ENCODE measurements at places on chromosomes 11 and 22.

- DNase-seq: no peak
These were observed 15.8 kb downstream of the P2RY2 start for GRCh38 chr11:73233692-73234470.

- DNase-seq: peak; percentile 86
These were observed 1.1 kb upstream of the CD6 start for GRCh38 chr11:60970369-60970774.

GRCh38 chr11:79261684-79262083, 179.1 kb downstream of the TENM4 start:
- no peak for DNase-seq

DNA sequence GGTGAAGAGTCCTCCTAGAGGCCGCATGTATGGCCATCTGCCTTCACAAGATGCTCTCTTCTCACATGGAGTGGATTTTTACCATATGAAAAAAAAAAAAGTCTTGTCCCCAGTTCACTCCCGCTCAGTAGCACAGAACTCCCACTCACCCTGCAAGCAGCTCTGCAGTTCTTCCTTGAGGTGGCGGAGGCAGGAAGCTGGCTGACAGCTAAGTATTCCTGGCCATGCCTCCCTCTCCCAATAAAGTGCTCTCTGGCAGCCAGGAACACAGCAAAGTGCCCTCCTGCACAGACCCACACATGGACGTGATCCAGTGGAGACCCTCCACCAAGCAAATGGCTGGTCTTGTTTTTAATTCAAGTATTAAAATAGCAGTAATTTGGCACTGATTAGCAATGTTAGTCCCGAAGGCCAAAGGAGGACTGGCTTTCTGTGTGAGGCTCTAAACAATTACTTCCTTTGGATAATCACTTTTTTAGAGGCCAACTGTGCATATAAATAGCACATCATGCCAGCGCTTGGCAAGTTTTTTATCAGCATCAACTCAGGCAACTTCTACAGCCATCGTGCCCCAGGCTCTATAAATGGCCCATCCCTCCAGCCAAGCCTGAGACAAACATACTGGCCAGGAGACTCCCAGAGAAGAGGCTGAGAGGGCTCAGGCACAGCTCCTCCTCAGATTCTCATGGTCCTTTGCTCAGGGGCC, 413.6 kb downstream of the OPCML start:
- no peak for DNase-seq

DNA sequence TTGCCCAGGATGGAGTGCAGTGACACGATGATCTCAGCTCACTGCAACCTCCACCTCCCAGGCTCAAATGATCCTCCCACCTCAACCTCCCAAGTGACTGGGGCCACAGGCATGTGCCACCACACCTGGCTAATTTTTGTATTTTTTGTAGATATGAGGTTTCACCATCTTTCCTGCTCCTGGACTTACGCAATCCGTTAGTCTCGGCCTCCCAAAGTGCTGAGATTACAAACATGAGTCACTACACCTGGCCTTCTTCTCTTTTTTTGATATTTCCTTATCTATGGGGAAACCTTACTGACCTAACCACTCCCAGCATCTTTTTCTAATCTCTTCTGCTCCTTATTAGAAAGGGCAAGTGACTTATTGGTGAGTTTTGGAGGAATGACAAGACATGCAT, 121.7 kb upstream of the CHORDC1 start:
- no peak for DNase-seq

DNA sequence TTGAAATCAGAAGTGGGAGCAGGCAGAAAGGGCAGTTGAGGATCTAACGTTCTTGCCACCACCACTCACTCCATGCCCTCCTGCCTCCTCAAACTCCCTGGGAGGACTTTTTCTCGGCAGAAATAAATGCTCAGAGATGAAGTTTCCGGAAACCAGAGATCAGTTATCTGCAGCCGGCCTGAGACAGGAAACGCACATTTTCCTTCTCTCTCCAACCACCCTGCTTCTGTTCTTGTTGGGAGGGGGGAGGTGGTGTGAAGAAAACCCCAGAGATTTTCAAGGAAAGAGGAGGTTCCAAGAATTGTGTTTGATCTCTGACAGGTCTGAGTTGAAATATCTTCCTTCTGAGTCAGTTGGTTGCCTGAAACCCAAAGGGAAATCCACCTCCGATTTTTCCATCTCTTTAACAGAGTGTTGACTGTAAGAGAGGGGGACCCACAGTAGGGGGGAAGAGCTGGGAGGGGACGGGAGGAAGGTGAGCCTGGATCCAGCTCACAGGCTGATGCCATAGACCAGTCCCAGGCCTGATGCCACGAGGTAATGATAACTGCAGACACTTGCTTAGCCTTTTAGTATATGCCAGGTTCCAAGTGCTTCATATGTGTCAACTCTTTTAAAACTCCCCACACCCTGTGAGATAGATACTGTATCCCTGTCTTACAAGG, 100.8 kb downstream of the TRAF6 start:
- DNase-seq: no peak

DNA sequence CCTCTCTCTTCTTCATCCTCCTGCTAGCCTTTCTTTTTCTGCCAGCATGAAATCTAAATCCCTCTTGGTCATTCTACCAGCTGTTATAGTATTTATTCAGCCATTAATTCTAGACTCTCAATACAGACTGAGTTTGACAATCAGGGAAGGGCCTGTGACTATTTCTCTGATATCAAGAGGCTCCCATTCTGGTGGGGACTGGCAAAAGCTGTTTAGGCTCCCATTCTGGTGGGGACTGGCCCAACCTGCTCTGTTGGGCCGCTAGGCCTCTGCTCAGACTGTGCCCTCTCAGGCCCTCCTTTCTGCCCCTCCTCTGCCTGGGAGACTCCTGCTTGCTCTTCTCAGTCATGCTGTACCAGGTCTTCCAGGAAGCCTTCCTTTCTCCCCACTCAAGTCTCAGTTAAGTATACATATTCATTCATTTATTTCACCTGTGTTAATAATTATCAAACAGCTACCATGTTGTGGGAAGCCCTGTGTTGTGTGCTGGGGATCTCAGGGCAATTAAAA, 323.7 kb upstream of the NARS2 start:
- DNase-seq: no peak

DNA sequence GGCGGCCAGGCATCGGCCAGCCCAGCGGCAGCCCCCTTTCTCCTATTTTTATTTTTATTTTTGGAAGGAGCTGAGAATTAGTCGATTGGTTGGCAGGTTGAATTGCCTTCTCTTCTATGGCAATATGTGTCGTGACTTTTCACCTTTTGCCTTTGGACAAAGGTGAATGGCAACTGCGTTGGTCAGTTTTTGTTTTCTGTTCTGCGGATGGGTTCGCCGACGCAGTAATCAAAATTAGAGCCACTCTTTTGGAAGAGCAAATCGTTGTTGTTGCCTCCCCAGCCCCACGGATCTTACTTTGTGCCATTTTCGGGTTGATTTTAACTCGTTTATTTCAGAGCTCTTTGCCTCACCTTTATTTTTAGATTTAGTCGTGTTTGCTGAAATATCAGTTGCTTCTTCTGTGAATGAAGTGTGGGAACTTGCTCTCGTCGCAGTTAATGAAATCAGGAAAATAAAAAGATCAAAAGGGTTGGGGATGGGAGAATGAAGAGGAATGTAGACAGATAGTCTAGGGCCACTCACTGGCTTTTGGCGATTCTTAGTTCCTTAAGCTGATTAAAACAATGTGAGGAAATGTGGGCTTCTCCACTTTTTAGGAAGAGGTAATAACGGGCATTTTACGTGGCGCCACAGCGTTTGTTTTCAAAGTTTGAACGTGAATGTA, 1.6 kb downstream of the CECR2 start:
- DNase-seq: no peak

GRCh38 chr22:44577391-44578109, 79.5 kb upstream of the RTL6 start:
- DNase-seq: no peak

DNA sequence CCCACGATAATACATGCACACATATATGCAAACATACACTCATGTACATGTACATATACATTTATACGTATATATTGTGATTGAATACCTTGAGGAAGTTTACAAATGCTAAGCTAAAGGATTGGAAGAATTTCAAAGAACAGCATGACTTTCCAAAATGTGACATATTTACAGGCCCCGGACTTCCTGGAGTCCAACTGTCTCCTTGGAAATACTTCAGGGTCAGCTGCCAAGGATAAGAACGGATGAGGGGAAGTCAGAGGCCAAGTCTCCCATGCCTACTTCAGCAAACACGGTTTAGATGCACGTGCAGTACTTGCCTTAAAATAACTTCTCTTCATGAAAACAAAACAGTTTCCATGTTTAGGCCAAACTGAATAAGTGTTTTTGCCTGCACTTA, 213.6 kb downstream of the DYNC2H1 start:
- no peak for DNase-seq

- no peak for DNase-seq
These were observed 74.2 kb downstream of the ZBTB16 start for GRCh38 chr11:114133548-114134329.

GRCh38 chr11:13376838-13377237, 86.2 kb downstream of the BTBD10 start:
- no peak for DNase-seq

- DNase-seq: no peak
These were observed 348.7 kb downstream of the ETS1 start for GRCh38 chr11:128238521-128239265.

- no peak for DNase-seq
These were observed 4.9 kb downstream of the OVOL1 start for GRCh38 chr11:65791719-65792213.

DNA sequence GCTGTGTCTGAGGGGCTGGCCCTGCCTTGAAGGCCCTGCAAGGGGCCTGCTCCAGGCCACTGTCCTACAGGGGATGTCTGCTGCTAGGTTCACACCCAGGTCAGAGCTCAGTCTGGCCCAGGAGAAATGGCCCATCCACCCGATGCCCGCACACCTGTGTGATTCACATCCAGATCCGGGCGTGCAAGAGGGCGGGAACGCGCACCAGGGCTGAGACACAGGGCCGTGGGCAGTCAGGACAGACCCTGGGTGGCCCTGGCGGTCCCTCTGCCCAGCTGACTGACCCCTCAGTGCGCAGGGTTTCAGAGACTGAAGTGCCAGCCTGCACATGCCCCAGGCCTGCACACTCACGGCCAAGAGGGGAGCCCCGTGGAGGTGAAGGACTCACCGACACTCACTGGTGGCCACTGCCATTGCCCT, 7.4 kb downstream of the TOLLIP start:
- DNase-seq: no peak

DNA sequence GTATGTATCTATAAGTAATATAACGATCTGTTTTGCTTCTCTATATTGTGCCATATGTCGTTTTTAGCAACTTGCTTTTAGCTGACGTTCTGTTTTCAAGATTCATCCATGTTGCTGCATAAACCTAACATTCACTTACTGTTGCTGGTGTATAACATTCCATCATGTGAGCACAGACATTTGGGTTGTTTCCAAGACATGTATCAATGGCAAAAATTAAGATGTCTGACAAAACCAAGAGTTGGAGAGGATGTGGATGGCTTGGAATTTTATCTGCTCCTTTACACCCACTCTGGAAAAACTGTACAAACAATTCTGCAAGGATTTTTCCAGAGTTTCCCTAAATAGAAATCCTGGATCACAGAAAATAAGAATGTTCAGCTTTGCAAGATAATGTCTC, 40.9 kb downstream of the DGCR2 start:
- DNase-seq: no peak

DNA sequence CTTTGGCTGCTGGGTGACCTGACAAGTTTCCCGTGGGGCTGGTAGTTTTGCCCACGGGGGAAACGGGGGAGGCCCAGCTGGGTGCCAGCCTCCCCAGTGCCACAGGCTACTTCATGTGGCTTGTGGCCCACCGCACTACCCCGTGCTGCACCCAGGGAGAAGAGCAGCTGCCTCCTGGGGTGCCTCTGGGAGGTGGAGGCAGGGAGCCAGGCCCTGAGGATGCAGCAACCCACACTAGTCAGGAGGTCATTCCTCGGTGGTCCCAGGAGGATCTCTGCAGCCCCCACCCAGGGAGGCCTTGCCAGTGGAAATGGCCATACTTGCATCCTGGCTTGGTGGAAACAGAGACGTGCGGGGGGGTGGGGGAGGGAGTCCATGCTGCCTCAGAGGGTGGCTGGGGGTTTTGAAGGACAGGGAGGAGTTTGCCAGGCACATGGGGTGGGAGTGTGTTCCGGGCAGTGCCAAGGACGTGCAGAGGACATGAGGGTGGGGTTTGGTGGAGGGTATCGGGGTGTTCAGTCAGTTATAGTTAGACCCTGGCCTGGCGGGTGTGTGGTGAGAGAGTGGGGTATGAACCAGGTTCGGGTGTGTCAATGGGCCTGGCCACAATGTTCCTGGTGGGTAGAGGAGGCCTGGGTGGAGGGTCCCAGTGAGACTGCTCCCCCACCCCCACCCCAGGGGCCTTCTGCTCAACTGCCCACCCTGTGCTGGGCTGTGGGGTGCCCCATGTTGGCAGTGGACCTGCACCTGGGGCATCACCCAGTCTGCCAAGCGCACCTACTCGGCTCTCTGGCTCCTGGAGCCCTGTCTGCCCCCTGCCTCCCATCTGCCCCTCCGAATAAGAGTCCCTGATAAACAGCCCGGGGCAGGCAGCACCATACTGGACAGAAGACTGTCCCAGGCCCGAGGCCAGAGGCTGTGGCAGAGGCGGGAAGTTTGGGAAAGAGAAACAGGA, 3.8 kb downstream of the PIM3 start:
- no peak for DNase-seq

GRCh38 chr11:114553642-114554041, 6.0 kb downstream of the NXPE1 start:
- DNase-seq: no peak

DNA sequence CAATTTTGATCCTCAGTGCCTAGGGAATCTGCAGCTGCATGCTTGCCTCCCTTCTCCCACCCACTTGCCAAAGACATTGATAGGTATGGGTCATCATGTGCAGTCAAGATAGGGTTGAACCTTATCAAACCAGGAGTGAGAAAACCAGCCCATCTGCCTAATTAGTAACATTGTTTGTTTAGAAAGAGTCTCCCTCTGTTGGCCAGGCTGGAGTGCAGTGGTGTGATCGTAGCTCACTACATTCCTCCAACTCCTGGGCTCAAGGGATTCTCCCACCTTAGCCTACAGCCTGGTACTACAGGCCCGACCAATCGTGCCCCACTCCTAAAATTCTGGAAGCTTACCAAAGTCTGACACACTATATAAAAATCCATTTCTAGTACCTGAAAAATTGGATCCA, 4.6 kb downstream of the C11orf71 start:
- no peak for DNase-seq

DNA sequence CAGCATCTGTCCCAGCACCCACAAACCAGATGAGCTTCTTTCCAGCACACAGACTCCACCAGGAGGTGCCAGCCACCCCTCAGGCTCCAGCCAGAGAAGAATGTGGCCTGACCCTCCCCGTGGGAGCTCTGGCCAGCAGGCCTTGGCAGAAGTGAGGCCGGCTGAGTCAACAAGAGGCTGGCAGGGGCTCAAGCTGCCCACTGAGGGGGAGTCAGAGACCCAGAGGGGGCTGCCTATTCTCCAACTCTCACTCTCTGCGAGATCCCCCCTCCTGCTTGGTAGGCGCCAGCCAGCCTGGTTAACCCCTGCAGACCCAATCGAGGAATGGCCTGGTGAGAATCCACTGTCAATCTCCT, 10.6 kb upstream of the CDC42EP1 start:
- DNase-seq: peak; percentile 78
